ENCODE measurements at places on chromosomes 4 and X.
A peak's percentile ranks its signal among the peaks of the same experiment; 100 is the strongest.

DNA sequence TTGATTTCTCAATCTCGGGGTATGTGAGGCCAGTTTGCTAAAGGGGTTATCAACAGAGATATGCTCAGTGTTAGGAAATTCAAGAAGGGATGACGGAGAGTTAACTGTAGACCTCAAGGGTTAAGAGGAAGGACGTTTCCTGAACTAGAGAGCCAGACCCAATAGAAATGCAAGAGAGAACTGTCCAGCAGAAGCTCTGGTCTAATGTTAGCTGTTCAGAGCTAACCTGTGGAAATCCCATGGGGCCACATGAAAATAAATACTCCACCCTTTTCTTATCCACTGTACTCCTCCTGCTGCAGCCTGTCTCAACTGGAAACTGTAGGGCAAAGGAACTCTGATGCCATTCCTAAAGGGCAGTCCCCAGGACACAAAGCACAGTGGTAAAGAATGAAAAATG is 274.3 kb downstream of the DMD start:
- DNase-seq: no peak

GRCh38 chr4:125325733-125326132 is 11.0 kb downstream of the FAT4 start:
- DNase-seq: no peak

GRCh38 chr4:85399270-85399669 is 75.7 kb upstream of the ARHGAP24 start:
- DNase-seq: no peak

GRCh38 chr4:164606478-164606877 is 147.5 kb upstream of the SMIM31 start:
- DNase-seq: peak; percentile 11

GRCh38 chr4:48295116-48295515 is 25.5 kb upstream of the TEC start:
- no peak for DNase-seq

- no peak for DNase-seq
These were observed 40.5 kb upstream of the FAM120C start for GRCh38 chrX:54223581-54223980.

GRCh38 chr4:176780995-176781738 is 11.6 kb downstream of the VEGFC start:
- no peak for DNase-seq

DNA sequence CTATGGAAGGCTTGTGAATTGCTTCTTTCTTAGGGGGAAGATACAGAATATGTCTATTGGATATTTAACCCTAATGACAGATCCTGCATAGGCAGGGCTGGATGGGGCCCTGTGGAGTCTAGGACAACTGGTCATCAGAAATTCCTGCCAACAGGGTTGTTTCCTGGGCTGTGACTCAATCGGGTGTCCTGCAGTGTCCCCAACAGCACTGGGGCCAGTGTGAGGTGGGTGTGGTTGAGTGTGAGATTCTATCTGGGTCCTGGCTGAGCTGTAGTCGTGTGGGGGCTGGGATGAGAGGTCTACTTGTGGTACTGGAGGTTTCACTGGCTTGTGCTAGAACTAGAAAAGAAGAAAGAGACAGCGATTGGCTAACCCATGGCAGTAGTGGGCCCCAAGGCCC is 87.3 kb upstream of the WDR1 start:
- DNase-seq: no peak

DNA sequence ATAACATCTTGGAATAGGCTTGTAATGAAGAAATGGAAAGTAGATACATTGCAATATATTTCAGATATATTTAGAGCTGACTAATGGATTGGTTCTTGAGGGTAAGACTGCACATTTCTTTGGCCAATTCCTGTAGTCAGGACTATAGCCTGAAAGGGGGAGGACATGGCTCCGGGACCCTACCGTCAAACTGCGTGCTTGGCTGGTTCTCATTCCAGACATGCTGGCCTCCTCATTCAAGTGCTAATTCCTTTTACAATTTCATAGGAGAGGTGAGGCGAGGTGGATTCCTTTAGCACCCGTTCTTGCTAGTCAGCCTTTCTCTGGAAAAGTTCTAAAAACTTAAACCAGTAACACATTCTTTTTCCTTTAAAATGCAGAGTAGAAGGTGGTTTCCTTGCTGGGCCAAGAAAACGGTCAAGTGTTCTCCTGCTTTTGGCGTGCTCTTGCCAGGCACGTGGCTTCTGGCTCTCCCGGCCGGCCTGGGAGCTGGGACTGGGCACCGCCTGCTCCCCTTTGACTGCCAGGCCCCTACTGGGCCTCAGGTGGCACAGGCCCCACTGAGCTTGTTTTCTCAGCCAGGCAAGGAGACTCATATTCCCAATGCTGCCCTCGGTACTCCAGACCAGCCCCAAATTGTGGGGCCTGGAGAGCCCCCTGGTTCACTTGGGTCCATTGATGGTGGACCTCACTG is 167.2 kb downstream of the STK32B start:
- DNase-seq: no peak

- DNase-seq: no peak
These were observed 591.7 kb downstream of the CCSER1 start for GRCh38 chr4:90718931-90719330.

DNA sequence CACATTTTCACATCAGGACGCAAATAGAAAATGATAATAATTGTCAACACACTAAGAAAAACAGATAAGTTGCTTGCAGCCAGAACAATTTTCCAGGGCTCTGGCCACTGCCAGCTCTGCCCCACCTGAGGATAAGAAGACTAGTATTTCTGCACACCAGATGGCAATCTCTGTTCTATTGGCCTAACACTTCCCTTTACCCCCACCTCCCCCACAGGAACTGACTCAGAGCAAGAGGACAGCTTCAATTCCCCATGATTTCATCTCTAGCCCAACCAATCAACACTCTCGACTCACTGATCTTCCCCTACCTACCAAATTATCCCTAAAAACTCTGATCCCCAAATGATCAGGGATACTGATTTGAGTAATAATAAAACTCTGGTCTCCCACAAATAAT is 164.0 kb downstream of the SMARCA1 start:
- DNase-seq: no peak

- no peak for DNase-seq
These were observed 37.1 kb upstream of the HERC6 start for GRCh38 chr4:88341227-88342192.

- DNase-seq: no peak
These were observed 4.6 kb downstream of the MMAA start for GRCh38 chr4:145623831-145624230.

DNA sequence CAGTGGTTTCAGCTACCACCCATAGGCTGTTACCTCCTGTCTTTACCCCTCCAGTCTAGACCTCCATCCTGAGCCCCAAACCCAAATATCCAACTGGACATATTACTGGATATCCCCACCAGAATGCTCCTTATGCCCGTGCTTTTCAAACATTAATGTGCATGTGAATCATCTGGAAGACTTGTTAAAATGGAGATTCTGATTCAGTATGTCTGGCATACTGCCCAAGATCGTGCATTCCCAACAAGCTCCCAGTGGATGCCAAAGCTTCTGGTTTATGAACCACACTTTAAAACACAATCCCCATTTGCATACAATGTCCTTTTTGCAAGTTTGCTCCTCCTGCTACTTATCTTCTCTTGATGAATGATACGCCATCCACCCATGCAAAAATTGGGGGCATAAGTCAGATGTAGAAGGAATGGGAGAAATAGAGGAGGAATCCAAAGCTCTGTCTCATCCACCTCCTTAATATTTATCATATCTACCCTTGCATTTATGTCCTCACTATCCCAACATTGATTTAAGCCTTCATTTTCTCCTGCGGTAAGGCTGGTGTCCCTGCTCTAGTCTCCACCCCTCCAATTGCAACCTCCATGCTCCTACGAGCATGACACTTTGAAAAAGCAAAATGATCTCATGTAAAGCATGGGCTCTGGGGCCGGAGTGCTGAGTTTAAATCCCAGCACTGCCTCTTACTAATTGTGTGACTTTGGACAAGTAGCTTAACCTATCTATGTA is 7.4 kb upstream of the PGRMC1 start:
- DNase-seq: no peak

DNA sequence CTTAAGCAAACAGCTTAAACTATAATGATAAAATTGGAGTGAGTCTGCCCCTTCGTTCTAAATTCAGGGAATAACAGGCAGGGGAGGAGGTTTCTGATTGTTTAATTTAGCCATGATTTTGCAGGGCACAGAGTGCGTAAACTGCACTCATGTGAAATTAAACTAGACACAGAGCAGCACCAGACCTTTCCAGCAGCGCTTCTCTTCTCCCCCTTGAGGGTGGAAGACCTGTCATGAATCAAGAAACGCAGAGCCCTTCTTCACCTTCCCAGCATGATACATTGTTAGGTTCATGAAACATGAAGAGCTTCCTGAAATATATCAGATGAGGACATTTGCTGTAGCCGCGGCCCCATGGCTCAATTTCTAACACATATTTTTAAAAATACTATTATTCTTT is 63.1 kb downstream of the FAM114A1 start:
- no peak for DNase-seq

GRCh38 chr4:10160281-10160856 is 43.8 kb upstream of the WDR1 start:
- no peak for DNase-seq

DNA sequence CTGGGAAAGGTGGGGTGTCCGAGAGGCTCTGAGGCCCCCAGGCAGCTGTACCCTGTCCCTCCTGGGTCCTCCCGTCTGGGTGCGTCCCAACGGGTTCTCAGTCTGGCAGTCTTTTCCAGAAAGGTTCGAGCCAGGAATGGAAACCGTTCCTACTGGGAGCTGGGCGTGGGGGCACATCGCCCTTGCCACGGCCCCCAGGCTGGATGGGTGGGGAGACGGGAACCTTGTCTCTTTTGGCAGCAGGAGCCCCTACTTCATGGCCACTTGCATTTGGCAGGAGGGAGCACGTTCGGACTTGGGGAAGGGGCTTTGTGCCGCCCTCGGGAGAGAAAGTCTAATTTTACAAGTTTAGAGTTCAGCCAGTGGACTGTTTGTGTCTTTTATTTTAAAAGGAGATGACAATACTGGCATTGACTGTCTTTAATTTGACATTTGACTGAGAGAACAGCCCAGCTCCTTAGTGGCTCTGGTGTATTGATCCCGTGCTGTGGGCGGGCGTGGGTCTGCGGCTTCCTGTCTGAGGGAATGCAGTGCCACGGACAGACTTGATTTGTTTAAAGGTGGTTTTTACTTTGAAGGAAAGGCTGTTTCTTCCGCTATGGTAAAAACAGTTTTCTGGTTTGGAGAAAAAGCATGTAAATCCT is 95.1 kb downstream of the SORCS2 start:
- DNase-seq: no peak

All from GM13977 (cell line).